ENCODE measurements at places on chromosomes 6 and 20.

DNA sequence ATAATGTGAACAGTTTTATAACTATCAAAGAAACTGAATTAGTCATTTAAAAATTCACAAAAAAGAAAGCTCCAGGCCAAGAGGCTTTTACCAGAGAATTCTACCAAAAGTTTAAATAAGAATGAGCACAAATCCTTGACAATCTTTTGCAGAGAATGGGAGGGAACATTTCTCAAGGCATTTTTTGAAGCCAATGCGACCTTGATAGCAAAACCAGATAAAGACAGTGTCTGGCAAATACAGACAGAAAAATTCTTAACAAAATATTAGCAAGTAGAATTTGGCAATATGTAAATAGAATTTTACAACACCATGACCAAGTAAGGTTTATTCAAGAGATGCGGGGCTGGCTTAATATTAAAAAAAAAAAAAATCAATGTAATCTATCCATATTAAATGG is 41.7 kb downstream of the RNF24 start:
- no peak for DNase-seq

DNA sequence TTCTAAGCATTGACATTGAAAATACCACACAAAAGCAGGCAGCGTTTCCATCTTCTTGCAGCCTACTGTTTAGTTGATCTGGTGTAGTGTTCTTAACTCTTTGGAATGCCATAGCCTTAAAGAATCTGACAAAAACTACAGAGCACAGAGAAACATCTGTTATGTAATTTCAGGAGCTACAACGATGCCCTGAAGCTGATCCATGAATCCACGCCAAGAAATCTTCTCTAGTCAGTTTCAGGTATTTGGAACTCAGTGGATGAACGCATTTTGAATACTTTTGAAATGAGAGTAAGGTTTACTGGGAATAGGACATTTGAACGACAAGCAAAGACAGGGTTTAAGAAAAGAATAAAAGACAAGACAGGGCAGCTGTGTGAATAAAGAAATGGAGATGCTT is 17.8 kb downstream of the ALDH8A1 start:
- no peak for DNase-seq

GRCh38 chr6:11769811-11770545 is 8.6 kb downstream of the ADTRP start:
- DNase-seq = no peak

DNA sequence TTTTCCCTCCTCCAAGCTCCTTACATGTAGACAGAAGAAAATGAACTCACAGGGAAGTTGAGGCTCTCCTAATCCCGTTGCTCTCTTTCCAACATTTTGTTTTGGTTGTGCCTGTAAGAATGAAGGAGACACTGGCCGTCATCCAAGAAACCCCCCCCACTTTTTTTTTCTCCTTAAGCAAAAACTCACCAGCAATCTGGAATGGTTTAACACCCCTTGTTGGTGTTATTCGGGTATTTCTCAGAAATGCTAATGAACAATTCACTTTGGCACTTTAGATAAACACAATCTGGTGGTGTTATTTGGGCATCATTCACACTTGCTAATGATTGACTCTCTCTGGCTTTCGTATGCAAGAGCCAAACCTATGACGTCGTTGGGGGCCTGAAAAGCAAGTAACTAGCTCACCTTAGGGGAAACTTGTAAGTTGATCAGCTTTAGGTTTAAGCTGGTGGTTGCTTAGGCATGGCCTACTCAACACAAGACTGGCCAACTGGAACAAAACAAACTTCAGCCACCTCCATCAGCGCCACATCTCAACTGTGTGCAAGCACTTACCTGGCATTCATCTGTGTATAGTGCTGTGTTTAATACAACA is 24.3 kb upstream of the OLIG3 start:
- DNase-seq = no peak

DNA sequence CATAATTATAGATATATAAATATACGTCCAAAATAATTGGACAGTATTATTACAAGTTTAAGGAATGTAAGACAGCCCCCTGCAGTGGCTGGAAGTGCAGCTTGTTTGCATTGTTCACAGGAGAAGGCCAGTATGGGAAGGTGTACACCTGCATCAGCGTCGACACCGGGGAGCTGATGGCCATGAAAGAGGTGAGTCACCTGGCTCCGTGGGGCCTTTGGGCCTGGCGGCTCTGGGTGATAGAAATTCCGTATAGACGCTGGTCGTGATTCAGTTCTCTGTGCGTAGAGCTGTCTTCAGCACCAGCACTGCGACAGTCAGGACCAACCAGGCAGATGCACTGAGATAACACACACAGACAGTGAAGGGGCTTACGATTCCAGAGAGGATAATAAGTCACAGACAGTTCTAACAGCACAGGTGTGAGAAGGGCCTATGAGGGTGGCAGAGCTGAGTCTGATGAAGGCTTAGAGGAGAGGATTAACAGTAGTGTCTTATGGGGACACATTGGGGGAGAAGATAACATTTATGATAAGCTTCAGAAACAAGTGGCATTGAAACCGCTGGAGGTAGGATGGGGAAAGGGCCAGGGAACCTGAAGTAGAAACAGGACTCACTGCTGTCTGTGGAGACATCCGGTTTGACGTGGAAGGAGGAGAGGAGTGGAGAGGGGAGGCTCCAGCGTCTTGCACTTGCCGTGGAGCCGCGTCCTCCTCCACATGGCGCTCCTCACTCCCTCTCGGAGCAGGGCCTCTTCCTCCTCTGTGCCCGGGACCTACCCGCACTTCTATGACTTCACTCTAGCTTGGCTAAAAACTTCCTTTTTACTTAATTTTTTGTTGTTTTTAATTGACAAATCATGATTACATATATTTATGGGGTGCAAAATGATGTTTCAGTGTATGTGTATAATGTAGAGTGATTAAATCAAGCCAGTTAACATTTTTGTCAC is 116.5 kb downstream of the MAP3K4 start:
- DNase-seq = no peak

DNA sequence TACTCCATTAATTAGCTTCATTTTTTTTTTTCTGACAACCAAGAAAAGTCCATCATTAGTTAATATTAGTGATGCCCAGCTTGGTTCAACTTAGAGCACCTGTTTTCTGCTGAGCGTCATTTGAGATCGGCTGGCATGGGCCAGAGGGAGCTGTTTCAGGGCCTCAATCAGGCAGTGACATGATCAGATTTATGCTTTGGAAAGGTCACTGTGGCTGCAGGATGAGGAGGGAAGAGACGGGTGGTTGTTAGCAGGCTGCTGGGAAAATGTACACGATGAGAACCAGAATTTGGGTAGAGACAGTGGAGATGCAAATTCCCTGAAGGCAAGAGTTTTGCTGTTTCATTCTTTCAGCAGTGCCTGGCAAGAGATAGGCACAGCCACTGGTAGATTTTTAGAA is 4.4 kb upstream of the STX16 start:
- no peak for DNase-seq

- DNase-seq = no peak
Measured at GRCh38 chr6:36227379-36228228, 31.1 kb downstream of the BRPF3 start.

- no peak for DNase-seq
Measured at GRCh38 chr20:14355791-14356190, 18.4 kb upstream of the FLRT3 start.
